Esophagus muscularis mucosa (tissue), 4 donors: ENCODE measurements at places on chromosomes 3 and 15. TPM values are rescaled to one million over a fixed set of nuclear protein-coding genes. Genes with fewer than 3 reads are reported as not detected.

DNA sequence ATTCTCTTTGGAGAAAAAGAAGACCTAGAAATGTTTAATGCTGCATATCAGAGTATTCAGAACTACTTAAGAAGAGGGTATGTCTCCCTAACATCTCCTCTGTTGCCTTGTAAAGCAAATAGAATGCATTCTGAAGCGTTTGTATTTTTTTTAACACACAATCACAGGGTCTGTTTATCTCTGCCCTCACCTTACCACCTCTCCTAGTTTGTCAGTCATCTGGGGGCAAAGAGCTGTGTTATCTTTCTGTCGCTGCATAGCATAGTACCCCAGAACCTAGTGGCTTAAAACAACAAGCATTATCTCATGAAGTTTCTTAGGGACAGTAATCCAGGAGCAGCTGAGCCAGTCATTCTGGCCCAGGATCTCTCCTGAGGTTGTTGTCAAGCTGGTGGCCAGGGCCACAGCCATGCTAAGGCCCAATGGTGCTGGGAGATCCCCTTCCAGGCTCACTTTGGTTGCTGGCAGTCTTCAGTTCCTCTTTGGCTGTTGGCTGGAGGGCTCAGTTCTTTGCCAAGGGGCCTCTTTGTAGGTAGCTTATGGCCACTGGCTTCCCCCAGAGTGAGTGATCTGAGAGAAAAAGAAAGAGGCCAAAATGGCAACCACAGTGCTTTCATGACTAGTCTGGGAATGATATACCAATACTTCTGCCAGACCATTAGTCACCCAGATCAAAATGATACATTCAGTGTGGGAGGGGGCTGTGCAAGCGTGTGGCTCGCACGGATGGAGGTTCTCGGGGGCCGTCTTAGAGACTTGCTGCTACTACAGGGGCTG, 17.8 kb downstream of the EDEM1 start:
- no peak for DNase-seq

GRCh38 chr3:191292243-191293015, 36.8 kb upstream of the CCDC50 start:
- no peak for DNase-seq

The CHRM5 gene
- not detected for total RNA-seq

The TRAIP gene
- 1.3 TPM for total RNA-seq
